ENCODE measurements at places on chromosomes 2 and 18.

- no peak for DNase-seq
These were observed 67.3 kb downstream of the NTSR2 start for GRCh38 chr2:11602563-11603204.

GRCh38 chr2:39160982-39161381 lies 40.1 kb upstream of the SOS1 start:
- peak; percentile 43 for DNase-seq

DNA sequence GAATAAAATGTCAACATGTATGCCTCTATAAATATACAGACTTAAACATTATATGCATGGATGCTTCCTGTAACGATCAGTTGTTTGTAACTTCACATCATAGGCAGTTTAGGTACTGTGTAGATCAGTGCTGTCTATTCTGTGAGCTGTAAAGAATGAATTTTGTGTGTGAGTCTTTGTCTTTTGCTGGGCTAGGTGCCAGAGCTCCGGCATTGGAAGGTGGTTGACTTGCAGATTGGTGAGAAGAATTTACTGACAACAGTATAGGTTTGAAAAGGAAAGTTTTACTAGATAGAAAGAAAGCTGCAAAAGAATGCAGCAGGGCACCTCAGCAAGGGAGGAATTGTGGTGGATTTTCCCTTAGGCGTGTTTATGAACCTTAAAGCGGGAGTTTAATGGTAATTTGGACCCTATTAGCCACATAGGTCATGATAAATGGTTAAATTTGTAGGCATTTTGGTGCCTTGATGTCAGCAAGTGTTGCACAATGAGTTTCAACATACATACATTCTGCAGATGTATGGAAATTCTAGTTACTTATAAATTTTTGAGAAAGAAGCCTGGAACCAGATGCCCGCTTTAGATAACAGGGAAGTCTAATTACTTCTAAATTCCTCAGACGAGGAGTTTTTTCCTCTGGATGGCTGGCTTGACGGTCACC lies 6.7 kb upstream of the QPCT start:
- DNase-seq, result no peak

GRCh38 chr2:109519513-109519912 lies 94.3 kb downstream of the SEPTIN10 start:
- no peak for DNase-seq

- DNase-seq, result peak; percentile 74
These were observed 33.2 kb upstream of the FOSL2 start for GRCh38 chr2:28359222-28360057.

- no peak for DNase-seq
These were observed 562 bp downstream of the ANKMY1 start for GRCh38 chr2:240557101-240557751.

DNA sequence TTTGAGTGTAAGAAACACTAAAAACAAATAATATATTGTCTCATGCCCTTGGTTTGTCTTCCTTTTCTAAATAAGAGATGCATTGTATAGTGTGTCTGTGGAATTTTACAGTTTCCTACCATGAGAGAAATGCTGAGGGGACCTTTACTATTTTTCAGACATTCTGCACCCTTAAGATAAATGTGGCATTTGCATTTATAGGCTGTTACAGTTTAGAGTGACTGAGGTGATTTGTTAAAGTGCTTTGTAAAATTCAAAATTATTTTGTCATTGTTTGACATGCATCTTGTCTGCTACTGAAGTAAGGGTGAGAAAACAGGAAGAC lies 78.9 kb upstream of the ZSWIM2 start:
- DNase-seq, result no peak

DNA sequence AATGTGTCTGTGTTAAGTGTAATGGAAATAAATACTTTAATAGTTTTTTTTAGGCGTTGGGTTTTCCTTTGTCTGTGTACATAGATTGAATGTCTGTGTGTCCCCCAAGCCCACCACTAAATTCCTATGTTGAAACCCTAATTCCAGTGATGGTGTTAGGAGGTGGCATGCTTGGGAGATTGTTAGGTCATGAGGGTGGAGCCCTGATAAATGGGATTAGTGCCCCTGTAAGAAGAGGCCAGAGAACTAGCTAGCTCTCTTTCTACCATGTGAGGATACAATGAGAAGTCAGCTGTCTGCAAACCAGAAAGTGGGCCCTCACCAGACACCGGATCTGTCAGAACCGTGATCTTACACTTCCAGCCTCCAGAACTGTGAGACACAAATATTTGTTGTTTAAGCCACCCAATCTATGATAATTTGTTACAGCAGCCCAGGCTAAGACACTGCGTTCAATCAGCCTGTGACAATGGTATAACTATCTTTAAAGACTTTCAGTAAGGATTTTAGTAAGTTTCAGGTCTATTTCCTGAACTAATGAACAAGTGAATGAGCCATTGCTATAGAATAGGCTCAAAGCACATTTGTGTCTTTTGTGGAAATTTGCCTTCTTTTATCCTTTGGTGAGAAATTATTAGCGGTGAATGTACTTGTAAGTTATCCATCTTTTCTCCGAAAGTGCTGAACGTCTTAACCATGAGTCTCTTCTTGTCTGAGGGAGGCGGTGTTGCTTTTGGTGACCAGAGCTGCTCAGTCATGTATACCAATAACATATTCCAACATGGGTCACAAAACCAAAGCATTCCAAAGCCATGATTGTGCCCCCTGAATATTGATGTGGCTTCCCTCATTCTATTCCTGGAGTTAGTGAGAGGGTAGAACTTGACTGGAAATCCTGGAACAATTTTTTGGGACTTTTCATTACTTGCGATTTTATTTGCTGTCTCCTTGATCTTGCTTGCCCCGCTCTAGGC lies 29.6 kb upstream of the IL1R1 start:
- DNase-seq, result peak; percentile 65

- DNase-seq, result no peak
These were observed 53.4 kb downstream of the DNER start for GRCh38 chr2:229660951-229661350.

GRCh38 chr2:225891013-225891412 lies 491.5 kb downstream of the NYAP2 start:
- DNase-seq, result no peak

GRCh38 chr18:25560369-25560768 lies 208.4 kb upstream of the ZNF521 start:
- DNase-seq, result no peak

GRCh38 chr18:23969664-23970063 lies 44.9 kb upstream of the TTC39C start:
- DNase-seq, result no peak

GRCh38 chr18:74331404-74331803 lies 15.8 kb downstream of the C18orf63 start:
- DNase-seq, result peak; percentile 65

- DNase-seq, result no peak
These were observed 16.1 kb upstream of the ARL5A start for GRCh38 chr2:151844211-151844896.

DNA sequence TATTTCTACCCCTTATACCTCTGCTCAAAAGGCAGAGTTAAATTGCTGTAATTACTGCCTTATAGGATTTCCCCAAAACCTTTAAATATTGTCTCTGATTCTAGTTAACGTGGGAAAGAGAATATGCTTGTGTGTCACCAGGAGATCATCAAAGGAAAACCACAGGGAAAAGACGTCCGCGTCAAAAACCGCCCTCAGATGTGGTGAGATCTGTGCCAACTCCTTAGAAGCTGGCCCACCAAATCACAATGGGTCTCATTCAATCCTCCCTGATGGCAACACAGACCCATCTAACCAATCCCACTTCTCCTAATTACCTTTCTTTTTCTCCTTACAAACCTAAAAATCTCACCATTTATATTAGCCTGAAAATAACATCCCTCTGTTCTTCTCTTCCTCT lies 25.4 kb downstream of the VPS54 start:
- DNase-seq, result no peak

DNA sequence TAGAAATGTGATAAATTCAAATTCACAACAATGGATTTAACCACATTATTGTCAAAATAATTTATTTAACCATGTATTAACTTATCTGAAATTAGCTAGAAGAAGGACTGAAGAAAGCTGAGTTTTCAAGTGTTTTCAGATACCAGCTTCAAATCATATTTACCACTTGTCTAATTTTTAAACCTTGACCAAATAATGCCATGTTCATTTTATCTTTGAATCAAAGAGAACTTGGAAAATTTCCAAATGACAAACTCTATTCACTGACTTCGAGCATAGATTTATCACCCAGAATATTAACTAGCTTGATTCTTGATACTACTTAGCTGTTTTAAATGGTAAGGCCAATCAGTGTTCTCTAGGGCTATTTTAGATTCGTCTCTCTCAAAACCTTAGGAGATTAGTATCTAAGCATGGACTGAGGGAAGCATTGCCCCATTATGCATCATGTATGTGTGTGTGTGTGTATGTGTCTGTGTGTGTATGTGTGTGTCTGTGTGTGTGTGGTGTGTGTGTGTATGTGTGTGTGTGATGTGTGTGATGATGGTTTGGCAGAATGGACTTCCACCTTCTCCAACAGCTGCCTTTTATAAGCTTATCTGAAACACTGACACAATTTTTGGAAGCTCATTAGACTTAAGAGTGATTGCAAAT lies 667.5 kb upstream of the FANCL start:
- no peak for DNase-seq

DNA sequence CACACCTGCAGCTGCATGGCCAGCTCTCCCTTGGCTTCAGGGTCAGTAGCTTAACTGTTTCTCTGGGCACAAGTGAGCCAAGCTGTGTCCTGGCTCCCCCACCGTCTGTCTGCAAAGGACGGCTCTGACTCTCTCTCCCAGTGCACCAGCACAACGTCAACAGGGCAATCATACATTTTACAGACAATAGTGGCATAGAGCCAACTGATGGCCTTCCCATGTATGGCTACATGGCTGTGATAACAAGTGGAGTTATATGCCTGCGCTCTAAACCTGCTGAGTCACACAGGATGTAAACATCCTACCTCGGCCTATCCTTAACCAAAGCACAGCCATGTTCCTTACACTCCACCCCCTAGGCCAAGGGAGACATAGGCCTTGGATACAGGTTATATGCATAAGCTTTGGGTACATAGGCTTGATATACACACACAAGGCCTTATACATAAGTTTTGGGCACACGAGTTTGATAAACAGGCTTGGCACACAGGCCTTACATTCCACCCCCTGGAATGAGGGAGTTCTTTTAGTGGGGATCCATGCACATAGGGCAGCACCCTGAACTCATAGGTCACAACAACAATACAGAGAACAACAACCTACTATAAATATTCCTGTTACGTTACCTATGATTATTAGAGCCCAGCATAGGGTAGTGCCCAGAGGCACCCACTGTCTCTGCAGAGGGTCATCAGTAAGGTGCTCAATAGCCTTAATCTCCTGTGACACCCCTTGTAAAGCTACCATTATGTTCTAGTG lies 17.7 kb downstream of the PHOSPHO2 start:
- no peak for DNase-seq

GRCh38 chr2:23746141-23746863 lies 180.6 kb downstream of the ATAD2B start:
- peak; percentile 22 for DNase-seq

GRCh38 chr2:174787487-174788205 lies 23.4 kb upstream of the CHRNA1 start:
- DNase-seq, result peak; percentile 90

- no peak for DNase-seq
These were observed 1112.7 kb upstream of the NRXN1 start for GRCh38 chr2:52144590-52144989.

GRCh38 chr2:74301262-74301661 lies 42.0 kb downstream of the SLC4A5 start:
- DNase-seq, result no peak

DNA sequence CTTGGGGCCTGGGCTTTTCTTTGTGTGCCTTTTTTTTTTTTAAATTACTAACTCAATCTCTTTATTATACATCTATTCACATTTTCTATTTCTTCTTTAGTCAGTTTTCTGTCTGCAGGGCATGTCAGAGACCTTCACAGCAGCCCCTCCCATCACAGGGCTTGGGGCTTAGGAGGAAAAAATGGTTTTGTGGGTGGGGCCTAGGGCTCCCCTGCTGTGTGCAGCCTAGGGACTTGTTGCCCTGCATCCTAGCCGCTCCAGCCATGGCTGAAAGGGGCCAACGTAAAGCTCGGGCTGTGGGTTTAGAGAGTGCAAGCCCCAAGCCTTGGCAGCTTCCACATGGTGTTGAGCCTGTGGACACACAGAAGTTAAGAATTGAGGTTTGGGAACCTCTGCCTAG lies 13.8 kb downstream of the ZSCAN30 start:
- no peak for DNase-seq

DNA sequence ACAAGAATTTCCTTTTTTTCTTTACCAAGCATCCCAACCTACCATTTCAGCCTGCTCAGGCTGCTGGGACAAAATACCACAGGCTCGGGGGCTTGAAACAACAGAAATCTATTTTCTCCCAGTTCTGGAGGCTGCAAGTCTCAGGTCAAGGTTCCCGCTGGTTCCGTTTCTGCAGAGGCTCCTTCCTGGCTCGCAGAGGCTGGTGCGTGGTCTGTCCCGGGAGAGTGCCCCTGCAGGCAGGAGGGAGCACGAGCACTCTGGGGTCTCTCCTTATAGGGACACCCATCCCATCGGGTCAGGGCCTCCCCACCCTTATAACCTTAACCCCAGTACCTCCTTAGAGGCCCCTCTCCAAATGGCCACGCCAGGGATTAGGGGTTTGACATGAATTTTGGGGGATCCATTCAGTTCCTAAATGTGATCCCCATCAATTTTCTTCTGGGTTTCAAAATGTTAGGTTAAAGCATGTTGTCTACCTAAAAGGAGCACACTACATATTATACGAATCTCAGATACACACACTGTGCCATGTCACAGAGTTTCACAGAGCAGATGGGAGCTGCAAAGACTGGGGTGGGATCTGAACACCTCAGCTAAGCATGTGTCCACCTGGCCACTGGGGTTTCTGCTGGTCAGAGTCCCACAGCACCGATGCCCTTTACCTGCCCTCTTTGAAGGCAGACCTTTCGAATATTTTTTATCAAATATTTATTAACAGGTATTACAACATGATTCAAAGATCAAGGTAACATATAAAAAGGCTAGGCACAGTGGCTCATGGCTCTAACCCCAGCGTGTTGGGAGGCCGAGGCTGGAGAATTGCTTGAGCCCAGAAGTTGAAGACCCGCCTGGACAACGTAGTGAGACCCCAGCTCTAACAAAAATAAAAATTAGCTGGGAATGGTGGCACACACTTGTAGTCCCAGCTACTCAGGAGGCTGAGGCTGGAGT lies 17.6 kb upstream of the ADI1 start:
- DNase-seq, result peak; percentile 54

- no peak for DNase-seq
These were observed at the start of gene REEP1 for GRCh38 chr2:86337244-86337835. TSS of gene REEP1 (minus strand) at chr2:86337626. CDS start at chr2:86337510, 116 bp downstream.

- peak; percentile 21 for DNase-seq
These were observed 48.7 kb downstream of the ATOH8 start for GRCh38 chr2:85802354-85803103.

DNA sequence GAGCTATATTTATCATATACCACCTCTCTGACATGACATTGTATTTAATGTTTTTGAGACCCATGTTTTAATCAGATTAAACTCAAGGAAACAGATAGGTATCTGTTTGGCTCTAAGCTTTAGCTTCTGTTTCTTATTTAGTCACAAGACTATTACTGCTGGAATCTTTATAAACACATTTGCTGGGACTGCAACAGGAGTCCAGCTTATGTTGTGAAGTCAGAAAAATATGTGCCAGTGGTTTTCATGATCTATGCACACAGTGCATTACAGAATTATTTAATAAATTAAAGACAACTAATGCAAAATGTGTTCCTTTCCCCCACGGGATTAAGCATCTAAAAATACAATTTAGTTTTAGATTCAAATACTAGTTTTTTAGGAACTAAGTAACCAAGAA lies 338.9 kb downstream of the ZEB2 start:
- peak; percentile 35 for DNase-seq
